ENCODE measurements at places on chromosomes 12 and 14.

GRCh38 chr14:30995689-30996088, 29.8 kb upstream of the AP4S1 start:
- H3K27me3 ChIP-seq, result no peaks in the 10 kb centered on the region
- no peak overlapping the region for H3K27ac ChIP-seq
- H3K4me3 ChIP-seq, result no peak overlapping the region
- no peaks in the 10 kb centered on the region for H3K36me3 ChIP-seq
- no peak for DNase-seq
- H3K4me1 ChIP-seq, result peaks cover 40% of the 10 kb centered on the region

- no peak overlapping the region for H3K4me3 ChIP-seq
- no peaks in the 10 kb centered on the region for H3K27me3 ChIP-seq
- H3K4me1 ChIP-seq, result no peaks in the 10 kb centered on the region
- no peaks in the 10 kb centered on the region for H3K36me3 ChIP-seq
- H3K27ac ChIP-seq, result no peak overlapping the region
These were observed 157.6 kb downstream of the FOXA1 start for GRCh38 chr14:37437490-37437889.

GRCh38 chr14:96824283-96824682, 27.1 kb downstream of the VRK1 start:
- no peak overlapping the region for H3K27ac ChIP-seq
- 0 out of 2 replicates have a peak, but pooled peaks cover 7% of the 10 kb centered on the region for H3K36me3 ChIP-seq
- no peak for DNase-seq
- no peaks in the 10 kb centered on the region for H3K27me3 ChIP-seq

- no peak for DNase-seq
- H3K4me1 ChIP-seq, result peaks cover 10% of the 10 kb centered on the region
- H3K27me3 ChIP-seq, result no peaks in the 10 kb centered on the region
- H3K27ac ChIP-seq, result no peak overlapping the region
- no peak overlapping the region for H3K4me3 ChIP-seq
- H3K36me3 ChIP-seq, result no peaks in the 10 kb centered on the region
These were observed 89.7 kb downstream of the PTCSC3 start for GRCh38 chr14:36086629-36087395.

DNA sequence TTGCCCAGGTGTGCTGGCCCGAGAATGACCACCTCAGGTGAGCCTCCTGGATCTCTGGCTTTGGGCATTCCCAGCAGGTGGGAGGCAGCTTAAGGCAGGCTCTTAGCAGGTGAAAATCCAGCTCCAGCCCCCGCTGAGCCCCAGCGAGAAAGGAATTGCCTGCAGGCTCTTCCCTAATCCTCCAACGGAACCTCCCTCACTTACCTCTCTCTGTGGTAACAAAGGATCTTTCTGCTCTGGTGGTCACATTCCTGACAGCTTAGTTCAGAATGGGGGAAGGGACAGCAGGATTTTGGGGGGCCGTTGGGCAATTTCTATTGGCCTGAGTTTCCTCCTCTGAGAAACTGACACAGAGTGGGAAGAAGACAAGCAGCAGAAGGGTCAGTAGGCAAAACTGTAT, 116.0 kb upstream of the LHX5 start:
- no peak overlapping the region for H3K27ac ChIP-seq
- H3K36me3 ChIP-seq, result no peaks in the 10 kb centered on the region
- no peak overlapping the region for H3K4me3 ChIP-seq

GRCh38 chr12:116624516-116624915, 65.3 kb downstream of the MAP1LC3B2 start:
- H3K27ac ChIP-seq, result no peak overlapping the region
- H3K4me1 ChIP-seq, result peaks cover 5% of the 10 kb centered on the region
- H3K27me3 ChIP-seq, result no peaks in the 10 kb centered on the region
- no peak overlapping the region for H3K4me3 ChIP-seq

GRCh38 chr14:41235466-41235865, 371.2 kb upstream of the LRFN5 start:
- H3K27ac ChIP-seq, result no peak overlapping the region
- H3K36me3 ChIP-seq, result no peaks in the 10 kb centered on the region
- no peaks in the 10 kb centered on the region for H3K4me1 ChIP-seq
- DNase-seq, result no peak
- no peaks in the 10 kb centered on the region for H3K27me3 ChIP-seq
- no peak overlapping the region for H3K4me3 ChIP-seq

DNA sequence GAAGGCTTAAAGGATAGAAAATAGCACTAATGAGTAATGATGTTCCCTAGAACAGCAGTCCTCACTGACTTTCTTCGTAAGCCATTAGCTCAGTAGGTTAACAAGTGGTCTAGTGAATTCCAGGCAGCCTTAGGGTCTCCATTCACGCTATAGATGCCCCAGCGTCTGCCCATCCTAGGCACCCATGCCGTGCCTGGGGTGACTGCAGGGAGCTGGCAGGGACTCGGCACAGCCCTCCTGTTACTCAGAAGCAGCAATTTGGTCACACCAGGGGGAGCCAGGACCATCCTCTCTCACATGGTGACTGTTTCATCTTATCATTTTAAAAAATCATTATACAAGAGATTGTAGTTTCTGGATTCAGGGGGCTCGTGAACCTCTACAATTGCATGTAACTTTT, 66.0 kb upstream of the TRAF3 start:
- no peak overlapping the region for H3K4me3 ChIP-seq
- DNase-seq, result no peak
- H3K4me1 ChIP-seq, result 0 out of 2 replicates have a peak, but pooled peaks cover 4% of the 10 kb centered on the region

DNA sequence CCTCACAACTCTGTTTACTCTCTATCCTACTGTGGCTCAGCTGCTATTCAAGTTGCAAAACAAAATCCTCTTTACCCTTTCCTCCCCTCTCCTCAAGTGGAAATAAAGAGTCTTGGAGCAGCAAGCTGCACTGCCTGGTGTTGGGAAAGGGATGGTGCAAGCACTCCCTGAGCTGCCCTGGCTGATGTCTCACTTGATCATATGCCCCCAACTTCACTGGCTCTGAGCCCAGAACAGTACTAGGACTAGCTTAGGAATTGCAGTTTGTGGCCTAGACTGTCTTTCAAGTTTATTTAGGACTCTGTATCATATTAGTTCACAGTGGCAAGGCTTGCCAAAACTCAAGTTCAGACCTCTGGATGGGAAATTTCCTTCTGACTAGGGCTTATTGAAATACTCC, 1683.8 kb upstream of the SEL1L start:
- no peak overlapping the region for H3K27ac ChIP-seq
- H3K4me3 ChIP-seq, result no peak overlapping the region
- no peaks in the 10 kb centered on the region for H3K4me1 ChIP-seq

- no peak overlapping the region for H3K27ac ChIP-seq
- DNase-seq, result no peak
- no peak overlapping the region for H3K4me3 ChIP-seq
- H3K4me1 ChIP-seq, result peaks cover 30% of the 10 kb centered on the region
- no peaks in the 10 kb centered on the region for H3K36me3 ChIP-seq
These were observed 6.2 kb downstream of the DENND5B start for GRCh38 chr12:31584782-31585181.

- no peaks in the 10 kb centered on the region for H3K4me1 ChIP-seq
- no peaks in the 10 kb centered on the region for H3K27me3 ChIP-seq
- H3K4me3 ChIP-seq, result no peak overlapping the region
- H3K27ac ChIP-seq, result no peak overlapping the region
- no peaks in the 10 kb centered on the region for H3K36me3 ChIP-seq
These were observed 948.4 kb upstream of the ATXN7L3B start for GRCh38 chr12:73589220-73589619.

GRCh38 chr12:58321414-58321813, 380.0 kb downstream of the ATP23 start:
- no peak overlapping the region for H3K4me3 ChIP-seq
- H3K27me3 ChIP-seq, result no peaks in the 10 kb centered on the region
- H3K4me1 ChIP-seq, result no peaks in the 10 kb centered on the region
- no peaks in the 10 kb centered on the region for H3K36me3 ChIP-seq
- no peak overlapping the region for H3K27ac ChIP-seq

DNA sequence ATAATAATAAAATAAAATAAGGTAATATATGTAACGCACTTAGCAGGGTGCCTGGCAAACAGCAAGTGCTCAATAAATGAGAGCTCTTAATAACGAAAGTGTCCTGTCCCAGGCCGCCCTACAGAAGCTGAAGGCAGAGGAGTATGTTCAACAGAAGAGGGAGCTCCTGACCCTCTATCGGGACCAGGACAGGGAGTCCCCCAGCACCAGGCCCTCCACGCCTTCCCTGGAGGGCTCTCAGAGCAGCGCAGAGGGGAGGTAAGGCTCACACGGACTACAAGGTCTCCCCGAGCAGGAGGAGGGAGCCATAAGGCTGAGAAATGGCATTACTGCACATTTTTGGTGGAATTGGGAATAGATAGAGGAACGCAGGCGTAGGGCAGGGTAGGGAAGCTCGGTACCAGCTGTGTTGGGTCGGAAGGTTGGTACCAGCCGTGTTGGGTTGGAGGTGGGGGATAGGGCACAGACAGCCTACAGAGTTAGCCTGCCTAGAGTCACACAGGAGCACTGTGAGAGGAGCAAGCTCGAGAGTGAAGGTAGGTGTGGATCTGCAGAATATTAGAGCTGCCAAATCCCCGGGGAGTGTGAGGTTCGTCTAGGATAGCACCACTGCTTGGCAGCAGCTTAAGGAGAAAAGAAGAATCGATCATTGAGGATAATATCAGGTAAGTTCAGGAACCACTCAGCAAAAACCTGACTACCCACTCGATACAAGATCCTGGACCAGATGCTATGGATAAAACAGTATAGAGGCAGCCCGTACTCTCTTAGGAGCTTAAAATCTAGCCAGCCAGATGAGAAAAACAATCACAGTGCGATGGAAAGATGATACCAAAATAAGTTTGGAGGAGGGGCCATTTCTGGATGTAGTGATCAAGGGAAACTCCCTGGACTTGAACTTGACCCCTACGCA, 15.3 kb downstream of the TNFRSF1A start:
- H3K27me3 ChIP-seq, result no peaks in the 10 kb centered on the region
- no peak for DNase-seq
- peaks cover 30% of the 10 kb centered on the region for H3K36me3 ChIP-seq
- H3K27ac ChIP-seq, result no peak overlapping the region
- peaks cover 12% of the 10 kb centered on the region for H3K4me1 ChIP-seq
